ENCODE measurements at places on chromosomes 6 and 20.

- DNase-seq = no peak
Measured at GRCh38 chr6:107642095-107642860, 152.4 kb downstream of the SOBP start.

DNA sequence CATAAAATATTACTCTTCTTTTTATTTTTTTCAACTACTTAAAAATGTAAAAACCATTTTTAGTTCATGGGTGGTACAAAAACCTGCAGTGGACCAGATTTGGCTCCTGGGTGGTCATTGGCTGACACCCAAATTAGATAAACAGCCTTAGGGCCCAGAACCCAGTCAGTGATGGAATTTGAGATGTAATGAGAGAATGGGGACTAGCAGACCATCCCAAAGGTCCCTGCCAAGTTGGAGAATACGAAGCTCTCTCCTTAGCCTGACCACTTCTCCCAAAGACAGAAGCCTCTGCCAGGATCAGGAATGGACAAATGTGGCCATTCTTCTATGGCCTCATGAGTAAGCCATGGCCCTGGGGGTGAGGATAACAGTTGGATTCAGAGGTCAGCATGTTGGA, 194.7 kb downstream of the NFATC2 start:
- DNase-seq = no peak

- DNase-seq = no peak
Measured at GRCh38 chr6:135608031-135608430, 110.5 kb upstream of the AHI1 start.

DNA sequence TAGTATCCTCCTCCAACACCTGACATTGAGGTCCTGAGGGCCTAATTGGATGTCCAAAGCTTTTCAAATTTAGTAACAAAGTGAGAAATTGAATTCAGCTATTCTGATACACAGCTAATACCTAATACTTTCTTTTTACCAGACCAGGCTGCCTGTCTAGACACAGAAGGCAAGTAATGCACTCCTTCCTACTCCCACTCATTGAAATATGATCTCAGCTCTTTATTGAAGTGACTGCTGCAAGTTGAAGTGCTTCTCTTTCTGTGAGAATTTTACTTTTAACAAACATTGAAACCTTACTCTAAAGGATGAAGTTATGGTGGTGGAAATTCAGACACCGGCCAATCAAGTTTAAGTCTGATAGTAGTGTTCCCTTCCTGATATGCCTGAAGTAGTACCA, 90.8 kb upstream of the OGFRL1 start:
- no peak for DNase-seq

DNA sequence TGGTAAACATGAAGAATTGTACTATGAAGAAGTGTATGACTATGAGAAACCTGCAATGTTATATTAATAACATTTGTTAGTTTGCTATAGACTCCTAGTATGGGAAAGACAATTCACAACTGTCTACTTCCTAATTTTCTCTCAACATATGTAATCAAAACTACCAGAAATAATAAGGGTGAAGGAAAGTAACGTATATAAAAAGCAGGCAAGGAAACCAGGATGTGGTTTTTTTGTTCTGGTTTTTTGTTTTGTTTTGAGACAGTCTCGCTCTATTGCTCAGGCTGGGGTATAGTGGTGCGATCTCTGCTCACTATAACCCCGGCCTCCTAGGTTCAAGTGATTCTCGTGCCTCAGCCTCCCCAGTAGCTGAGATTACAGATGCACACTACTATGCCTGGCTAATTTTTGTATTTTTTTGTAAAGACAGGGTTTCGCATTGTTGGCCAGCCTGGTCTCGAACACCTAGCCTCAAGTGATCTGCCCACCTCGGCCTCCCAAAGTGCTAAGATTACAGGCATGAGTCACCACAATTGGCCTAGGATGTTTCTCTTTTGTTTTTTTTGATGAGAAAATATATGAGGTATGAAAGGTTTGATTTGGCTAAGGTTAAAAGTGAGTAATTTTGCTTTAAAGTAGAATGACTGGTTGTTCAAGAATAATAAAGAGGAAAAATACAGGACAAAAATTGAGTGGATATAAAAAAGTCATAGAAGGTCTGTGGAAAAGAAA, 83.1 kb downstream of the PTCHD4 start:
- no peak for DNase-seq
